CD14-positive monocyte (primary cell): ENCODE measurements at places on chromosomes 3 and 15.

GRCh38 chr3:52721002-52721729 is 15.3 kb downstream of the SPCS1 start:
- peak; percentile 12 for DNase-seq

GRCh38 chr15:63719281-63719680 is 114.5 kb downstream of the HERC1 start:
- DNase-seq = no peak

DNA sequence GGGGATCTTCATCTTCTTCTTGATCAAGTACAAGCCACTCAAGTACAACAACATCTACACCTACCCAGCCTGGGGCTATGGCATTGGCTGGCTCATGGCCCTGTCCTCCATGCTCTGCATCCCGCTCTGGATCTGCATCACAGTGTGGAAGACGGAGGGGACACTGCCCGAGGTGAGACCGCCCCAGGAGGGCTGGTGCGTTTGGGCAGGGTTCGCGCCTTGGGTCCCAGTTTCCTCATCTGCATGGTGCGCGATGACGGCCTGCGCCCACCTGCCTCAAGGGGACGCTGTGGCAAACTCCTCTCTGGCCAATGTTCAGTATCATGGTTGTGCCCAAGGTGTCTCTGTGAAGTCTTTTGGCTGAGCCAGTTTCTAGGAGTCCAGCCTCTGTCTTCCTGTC is 57.5 kb upstream of the SLC6A1 start:
- DNase-seq = no peak

DNA sequence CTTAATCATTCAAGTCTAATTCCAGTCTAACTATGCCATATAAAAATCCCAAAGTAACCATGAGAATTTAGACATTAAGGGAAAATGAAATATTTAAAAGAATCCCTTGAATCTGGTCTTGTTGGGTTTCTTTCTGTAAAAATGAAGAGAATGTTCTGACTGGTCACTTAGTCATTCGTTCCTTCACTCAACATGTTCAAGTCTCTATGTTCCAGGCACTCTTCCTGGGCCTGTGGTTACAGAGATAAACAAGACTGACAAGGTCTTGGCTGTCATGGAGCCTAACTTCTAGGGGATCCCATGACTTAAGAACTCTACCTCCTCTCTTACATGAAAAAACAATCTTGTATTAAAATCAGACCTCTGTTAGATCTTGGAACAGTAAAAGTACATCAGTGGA is 638.6 kb upstream of the TBL1XR1 start:
- DNase-seq = no peak

DNA sequence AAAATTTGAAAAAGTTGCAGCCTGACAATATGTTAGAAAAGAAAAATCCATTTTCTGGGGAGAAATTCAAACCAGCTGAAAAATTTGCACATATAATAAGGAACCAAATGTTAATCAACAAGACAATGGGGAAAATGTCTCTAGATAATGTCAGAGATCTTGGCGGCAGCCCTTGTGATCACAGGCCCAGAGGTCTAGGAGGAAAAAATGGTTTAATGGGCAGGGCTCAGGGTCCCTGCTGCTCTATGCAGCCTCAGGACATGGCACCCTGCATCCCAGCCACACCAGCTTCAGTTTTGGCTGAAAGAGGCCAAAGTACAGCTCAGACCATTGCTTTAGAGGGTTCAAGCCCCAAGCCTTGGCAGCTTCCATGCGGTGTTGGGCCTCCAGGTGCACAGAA is 701.9 kb downstream of the IGSF11 start:
- no peak for DNase-seq

DNA sequence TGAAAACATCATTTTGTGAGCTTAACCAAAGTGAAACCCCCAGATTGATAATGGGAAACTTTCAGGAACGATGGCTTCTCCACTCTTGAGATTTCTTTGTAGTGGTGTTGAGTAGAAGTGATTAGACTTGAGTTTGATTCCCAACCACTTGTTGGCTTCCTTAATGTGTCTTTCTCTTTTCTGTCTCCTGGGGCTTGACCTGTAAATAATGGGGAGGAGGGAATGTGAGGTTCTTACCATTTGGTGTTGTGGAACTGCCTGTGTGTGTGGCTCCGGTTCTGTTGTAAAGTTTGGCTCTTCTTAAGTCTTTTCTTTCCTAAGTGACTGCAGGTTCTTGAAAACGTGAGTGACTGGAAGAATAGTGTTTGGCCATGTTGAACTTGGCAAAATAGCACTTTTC is 2.7 kb downstream of the CDV3 start:
- DNase-seq = no peak

GRCh38 chr3:88936831-88937230 is 170.6 kb upstream of the EPHA3 start:
- DNase-seq = no peak

GRCh38 chr3:155350571-155350970 is 57.1 kb upstream of the STRIT1 start:
- DNase-seq = no peak

- no peak for DNase-seq
Measured at GRCh38 chr3:100893590-100893989, 99.6 kb downstream of the ABI3BP start.

- no peak for DNase-seq
Measured at GRCh38 chr3:157094301-157094700, 65.6 kb downstream of the CCNL1 start.

- DNase-seq = no peak
Measured at GRCh38 chr3:10290481-10291176, 2.1 kb downstream of the GHRL start.

- DNase-seq = no peak
Measured at GRCh38 chr15:38613085-38613484, 48.5 kb upstream of the RASGRP1 start.

DNA sequence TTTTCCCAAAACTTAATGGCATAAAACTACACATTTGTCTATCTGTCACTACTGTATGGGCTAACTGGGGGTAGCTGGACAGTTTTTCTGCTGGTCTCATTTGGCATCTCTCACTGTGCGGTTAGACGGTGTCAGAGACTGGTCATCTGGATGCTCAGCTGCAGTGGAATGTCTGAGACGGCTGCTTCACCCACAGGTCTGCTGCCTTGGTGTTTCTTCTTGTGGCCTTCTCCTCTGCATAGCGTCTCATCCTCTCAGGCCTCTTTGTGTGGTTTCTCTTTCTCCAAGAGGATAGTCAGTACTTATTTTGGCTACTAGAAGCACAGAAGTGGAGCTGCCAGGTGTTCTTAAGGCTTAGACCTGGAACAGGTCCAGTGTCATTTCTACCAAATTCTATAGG is 35.9 kb upstream of the GOLGA6L9 start:
- DNase-seq = no peak
